ENCODE measurements at places on chromosomes 16 and 17.

DNA sequence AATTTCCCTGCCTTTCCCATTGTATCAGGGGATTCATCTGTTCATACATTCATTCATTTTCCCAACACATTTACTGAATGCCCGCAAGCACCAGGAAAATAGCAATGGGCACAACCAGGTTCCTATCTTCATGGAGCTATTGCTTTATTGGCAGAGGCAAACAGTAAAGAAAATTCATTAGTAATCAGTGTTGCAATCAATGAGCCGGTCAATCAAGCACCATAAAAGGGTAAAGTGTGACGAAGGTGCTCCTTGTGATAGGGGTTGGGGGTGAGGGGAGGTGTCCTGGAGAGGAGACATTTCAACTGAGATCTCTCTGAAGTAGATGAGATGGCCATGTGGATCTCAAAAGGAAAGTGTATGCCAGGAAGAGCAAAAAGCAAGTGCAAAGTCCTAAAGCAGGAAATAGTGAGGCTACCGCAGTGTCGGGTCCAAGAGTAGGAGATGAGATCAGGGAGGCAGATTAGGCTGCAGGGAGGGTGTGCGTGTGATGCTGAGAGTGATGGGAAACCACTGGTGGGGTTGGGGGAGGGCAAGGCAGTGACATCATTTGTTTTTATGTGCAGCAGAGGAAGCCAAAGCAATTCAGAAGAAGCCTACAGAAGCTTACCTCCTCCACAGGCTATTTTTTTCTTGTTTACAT lies 28.4 kb downstream of the CDH13 start:
- peak; percentile 39 for DNase-seq

DNA sequence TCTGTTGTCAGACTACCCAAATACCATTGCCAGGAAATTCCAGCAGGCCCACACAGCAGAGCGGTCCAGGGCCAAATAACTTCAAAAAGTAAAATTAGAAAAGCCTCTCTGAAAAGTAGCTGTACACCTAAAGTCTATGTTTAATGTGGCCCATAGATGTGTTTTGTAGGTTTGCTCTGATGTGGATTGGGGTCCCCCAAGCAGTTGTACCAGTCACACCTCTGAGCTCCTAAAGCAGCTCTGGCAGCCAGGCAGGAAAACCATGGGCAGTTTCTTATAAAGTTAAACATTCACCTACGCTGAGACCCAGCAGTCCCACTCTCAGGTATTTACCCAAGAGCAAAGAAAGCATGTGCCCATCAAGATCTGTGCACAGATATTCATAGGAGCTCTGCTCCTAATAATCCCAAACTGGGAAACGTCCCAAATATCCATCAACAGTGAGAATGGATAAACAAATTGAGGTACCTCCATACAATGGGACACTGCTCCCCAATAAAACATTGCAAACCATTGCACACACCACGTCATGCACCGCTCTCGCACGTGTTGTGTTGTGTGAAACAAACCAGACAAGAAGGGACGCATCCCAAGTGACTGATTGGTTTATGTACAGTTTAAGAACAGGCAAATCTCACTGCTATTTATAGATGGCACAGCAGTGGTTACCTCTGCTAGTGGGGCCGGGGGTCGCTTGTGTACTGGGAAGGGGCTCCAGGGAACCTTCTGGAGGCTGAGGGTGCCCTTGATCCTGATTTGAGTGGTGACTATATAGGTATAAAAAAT lies 15.8 kb upstream of the PRM1 start:
- no peak for DNase-seq

- DNase-seq: no peak
Observed at GRCh38 chr17:45918241-45918745, 23.9 kb downstream of the MAPT start.

- DNase-seq: no peak
Observed at GRCh38 chr17:71494062-71494855, 626.6 kb upstream of the SOX9 start.

DNA sequence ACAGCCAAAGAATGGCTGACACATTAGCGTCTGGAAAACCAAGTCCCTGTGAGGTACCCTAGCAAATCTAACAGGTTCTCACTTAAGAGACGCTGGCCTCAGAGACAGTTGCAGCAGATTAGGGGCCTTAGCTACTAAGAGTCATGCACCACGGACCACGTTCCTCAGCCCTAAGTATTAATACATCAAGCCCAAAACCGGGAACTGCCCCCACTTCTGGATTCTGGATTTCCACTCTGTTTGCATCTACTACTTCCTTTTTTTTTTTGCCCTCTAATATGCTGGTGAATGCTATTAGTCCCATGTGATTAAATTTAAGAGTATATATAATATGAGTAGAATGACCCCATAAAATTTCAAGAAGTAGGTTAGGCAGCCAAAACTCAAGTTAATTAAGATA lies 775 bp upstream of the TERB1 start:
- DNase-seq: no peak

- no peak for DNase-seq
Observed at GRCh38 chr16:47905771-47906170, 250.0 kb downstream of the ABCC12 start.

- DNase-seq: no peak
Observed at GRCh38 chr17:67911059-67911782, 85.0 kb downstream of the C17orf58 start.

DNA sequence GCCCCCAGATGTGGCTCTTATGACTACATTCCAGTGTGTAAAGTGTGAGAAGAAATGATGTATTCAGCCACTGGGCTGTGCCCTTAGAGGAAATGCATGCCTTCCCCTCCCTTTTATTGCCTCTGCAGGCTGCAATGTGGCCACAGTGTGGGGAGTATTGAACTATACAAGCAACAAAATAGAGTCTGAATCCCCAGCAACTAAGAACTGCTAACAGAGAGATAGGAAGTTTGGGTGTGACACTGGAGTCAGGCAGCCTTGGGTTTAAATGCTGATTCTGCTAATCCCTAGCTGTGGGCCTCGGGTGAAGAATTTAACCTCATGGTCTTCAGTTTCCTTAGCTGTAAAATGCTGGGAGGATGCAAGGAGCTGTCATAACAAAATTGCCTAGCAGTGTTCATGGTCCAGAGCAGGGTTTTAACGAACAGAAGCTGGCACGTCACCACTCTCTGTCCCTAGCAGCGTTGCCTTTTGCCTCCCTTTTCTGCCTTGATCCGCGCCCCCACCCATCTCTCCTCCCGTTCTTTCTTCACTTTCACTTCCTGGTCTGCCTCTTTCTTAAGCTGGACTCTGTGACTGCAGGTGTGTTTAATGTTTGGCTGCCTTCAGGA lies 50.3 kb downstream of the KPNA2 start:
- no peak for DNase-seq
